ENCODE measurements at places on chromosomes 7 and 10.

DNA sequence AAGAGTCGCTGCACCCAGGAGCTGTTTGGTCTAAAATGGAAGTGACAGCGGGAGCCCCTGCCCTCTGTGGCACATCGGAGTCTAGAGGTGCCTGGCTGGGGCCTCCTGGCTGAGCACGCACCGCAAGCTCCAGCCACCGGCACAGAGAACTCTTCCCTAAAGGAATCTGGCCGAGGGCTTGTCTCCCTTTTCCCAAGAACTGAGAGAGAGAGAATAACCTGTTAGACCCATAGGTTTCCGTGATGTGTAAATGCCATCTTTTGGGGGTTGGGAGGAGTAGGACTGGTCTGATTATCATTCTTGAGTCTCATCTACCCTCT is 47.3 kb downstream of the PROSER2 start:
- no peak for DNase-seq

DNA sequence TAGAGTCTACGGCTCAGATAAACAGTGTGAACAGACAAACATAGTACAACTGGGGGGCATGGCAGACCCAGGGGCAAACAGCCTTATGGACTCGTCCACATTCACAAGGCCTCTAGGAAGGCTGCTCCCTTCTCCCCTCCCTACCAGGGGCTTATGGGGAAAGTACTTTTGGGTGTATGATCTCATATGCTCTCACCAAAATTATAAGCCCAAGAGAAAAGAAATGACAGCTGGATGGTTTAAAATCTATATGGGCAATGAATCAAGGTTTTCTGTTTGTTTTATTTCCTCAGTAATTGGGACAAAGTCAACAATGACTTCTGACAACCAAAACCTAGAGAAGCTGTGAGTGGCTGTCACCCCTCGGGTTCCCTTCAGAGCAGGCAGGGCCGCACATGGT is 144.4 kb downstream of the PKD1L1 start:
- DNase-seq, result no peak

DNA sequence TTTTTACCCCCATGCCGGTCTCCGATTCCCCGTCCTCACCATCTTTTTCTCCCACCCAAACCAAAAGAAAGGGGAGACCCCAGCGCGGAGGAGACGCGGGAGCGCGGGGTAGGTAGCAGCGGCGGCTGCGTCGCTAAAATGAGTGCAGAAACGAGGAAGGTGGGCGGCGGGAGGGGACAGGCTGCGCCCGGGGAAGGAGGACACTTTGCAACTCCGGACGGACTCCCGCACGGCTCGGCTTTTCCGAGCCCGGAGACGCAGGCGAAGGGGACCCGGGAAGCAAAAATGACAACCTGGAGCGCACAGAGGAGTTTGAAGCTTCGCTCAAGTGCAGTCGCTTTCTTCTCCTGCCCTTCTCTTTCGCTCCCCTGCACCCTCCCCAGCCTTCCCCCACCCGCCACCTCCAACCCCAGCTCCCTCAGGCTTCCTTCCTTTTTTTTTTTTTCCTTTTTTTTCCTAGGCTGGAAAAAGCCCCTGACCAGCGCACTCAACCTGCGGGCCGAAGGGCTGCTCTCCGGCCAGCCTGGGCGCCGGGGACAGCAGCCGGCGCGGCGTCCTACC is 453 bp downstream of the SFMBT2 start:
- DNase-seq, result peak; percentile 36

- DNase-seq, result no peak
Measured at GRCh38 chr10:70592746-70593512, 9.6 kb downstream of the PRF1 start.

DNA sequence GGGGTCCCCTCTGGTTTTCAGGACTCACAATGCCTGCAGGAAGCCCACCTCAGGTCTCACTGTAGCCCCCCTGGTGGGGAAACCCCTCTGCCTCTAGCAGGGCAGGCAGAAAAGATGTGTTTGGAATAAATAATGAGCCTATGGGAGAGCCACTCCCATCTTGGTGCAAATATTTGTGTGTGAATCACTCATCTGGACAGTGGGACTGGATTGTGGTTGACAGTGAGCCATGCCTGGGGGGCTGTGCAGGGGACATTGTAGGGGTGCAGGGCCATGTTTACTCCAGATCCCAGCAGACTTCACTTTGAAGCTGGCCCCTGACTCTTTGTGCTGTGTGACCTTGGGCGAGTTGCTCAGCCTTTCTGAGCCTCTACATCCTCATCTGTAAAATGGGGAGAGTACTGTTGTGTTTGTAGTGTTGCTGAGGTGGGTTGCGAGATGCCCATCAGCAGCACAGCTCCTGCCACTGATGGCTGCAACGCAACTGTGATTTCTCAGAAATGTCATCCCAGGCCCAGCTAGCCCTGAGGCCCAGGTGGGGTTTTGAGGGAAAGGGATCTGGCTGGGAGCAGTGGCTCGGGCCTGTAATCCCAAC is 20.7 kb downstream of the GTF2IRD1 start:
- DNase-seq, result no peak

- no peak for DNase-seq
Measured at GRCh38 chr7:144391014-144391413, 12.5 kb downstream of the NOBOX start.

DNA sequence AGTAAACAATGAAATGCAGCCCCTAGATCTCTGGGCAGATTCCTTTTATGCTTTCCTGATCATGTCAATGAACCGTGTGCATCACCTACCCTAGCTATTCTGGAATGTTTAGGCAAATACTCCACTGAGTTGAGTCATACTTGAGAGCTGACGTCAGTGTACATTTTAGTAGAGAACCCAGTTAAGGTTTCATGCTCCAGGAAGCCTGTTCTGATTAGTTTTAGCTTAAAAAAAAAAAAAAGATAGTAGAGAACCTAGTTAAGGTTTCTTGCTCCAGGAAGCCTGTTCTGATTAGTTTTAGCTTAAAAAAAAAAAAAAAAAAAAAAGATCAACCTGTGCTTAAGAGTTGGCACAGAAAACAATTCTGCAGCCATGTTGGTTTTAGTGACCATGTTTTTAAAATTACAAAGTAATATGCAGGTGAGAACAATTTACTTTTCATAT is 3.7 kb upstream of the MCU start:
- DNase-seq, result no peak

GRCh38 chr7:101598422-101598985 is 30.6 kb downstream of the MYL10 start:
- DNase-seq, result no peak

- no peak for DNase-seq
Measured at GRCh38 chr7:19930851-19931250, 157.4 kb upstream of the TMEM196 start.

GRCh38 chr10:30366829-30367228 is 17.8 kb upstream of the MTPAP start:
- no peak for DNase-seq

DNA sequence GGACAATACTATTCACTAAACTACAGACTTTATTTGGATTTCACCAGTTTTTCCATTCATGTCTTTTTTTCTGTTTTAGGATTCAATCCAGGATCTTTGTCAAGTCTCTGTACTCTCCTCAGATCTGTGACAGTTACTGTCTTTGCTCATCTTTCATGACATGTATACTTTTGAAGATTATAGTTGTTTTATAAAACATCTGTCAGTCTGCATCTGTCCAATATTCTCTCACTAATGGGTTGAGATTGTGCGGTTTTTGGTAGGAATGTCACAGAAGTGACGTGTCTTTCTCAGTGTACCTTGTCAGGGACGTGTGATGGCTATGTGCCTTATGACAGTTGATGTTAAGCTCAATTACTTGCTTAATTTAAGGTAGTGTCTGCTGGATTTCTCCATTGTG is 124.9 kb upstream of the TPK1 start:
- DNase-seq, result no peak

DNA sequence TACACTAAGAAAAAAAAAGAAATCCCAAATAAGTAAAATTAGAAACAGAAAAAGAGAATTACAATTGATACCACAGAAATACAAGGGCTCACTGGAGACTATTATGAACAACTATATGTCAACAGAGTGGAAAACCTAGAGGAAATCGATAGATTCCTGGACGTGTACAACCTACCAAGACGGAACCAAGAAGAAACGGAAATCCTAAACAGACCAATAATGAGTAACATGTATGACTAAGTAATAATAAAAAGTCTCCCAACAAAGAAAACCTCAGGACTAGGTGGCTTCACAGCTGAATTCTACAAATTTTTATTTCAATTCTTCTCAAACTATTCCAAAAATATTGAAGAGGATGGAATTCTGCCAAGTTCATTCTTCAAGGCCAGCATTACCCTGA is 13.9 kb downstream of the DIP2C start:
- DNase-seq, result no peak

- no peak for DNase-seq
Measured at GRCh38 chr7:148763622-148764021, 64.9 kb downstream of the CUL1 start.

DNA sequence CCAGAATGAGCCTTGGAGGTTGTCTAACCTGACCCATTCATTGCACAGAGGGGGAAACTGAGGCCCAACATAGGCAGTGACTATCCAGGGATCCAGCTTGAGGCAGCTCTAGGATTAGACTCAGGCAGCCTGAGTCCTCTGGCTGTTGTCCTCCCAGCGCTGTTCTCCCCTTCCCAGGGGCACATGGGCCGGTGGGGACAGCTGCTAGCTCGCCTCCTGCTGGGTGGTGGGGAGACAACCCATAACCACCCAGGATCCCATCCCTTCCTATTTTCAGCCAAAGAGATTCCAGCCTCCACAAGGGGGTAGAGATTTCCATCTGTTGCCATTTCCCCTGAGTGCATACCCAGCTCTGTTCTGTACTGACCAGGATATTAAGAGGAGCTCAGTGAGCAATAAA is 145.1 kb upstream of the GPR26 start:
- DNase-seq, result no peak

GRCh38 chr10:96670786-96671185 is 49.5 kb downstream of the PIK3AP1 start:
- no peak for DNase-seq
